ENCODE measurements at places on chromosomes 3 and 15.

GRCh38 chr3:11847607-11848006, 922 bp upstream of the TAMM41 start:
- DNase-seq: no peak

DNA sequence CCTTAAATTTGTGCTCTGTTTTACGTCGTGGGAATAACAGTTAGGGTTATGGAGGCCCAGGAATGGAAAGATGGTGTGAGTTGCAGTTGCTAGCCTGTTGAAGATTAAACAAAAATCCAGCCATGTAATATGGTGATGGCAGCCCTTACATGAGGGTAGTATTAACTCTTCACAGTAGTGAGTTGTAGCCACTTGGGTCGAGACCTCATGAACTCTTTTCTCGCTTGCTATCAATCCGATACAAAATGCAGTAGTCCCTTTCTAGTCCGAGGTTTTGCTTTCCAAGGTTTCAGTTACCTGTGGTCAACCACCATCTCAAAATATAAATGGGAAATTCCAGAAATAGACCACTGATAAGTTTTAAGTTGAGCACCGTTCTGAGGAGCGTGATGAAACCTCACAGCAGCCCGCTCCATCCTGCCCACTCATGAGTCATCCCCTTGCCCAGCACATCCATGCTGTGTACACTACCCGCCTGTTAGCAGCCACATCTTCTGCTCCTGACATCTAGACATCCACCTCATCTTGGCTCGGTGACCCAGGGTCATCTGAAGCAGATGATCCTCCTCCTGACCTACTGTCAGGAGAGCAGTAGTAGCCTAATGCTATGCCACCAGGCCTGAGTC, 177.9 kb downstream of the CDIN1 start:
- DNase-seq: peak; percentile 59

- DNase-seq: no peak
Measured at GRCh38 chr3:124258057-124258500, 266.2 kb upstream of the ROPN1 start.

GRCh38 chr3:31810991-31811433, 170.1 kb downstream of the OSBPL10 start:
- DNase-seq: no peak
